ENCODE measurements at places on chromosomes 6 and 20. TPM values are rescaled to one million over a fixed set of nuclear protein-coding genes. Genes with fewer than 3 reads are reported as not detected.

The DCDC2 gene
- total RNA-seq: 0.11 TPM

The OR11A1 gene
- not detected for total RNA-seq

DNA sequence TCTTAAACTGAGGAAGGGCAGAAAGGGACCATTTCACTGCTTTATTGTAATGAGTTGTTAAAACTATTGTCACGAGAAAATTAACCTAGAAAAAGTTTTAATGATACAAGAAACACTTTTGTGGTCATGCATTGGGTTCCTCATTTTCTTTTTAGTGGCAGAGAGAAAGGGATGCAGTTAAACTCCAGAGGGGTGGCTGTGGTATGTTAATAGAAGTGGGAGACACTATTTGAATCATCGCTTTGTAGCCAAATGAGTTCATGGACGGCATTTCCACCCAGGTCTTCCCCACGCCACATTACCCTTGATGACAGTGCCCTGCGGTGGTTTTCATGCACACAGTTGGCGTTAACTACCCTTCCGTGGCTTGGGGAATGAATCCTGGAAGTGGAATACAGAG is 235.6 kb downstream of the PLCB1 start:
- no peak overlapping the region for H3K4me3 ChIP-seq
- no peaks in the 10 kb centered on the region for H3K27me3 ChIP-seq
- no peaks in the 10 kb centered on the region for H3K4me1 ChIP-seq
- DNase-seq: no peak

- H3K27ac ChIP-seq: peak overlapping the region; percentile 98
- no peaks in the 10 kb centered on the region for H3K36me3 ChIP-seq
- peak overlapping the region; percentile 91 for H3K4me3 ChIP-seq
- peaks cover 84% of the 10 kb centered on the region for H3K4me1 ChIP-seq
Observed at GRCh38 chr6:125792172-125792571, 1.4 kb downstream of the NCOA7 start.

All from Karpas-422 (cell line).